Stimulated activated CD8-positive, alpha-beta memory T cell treated with anti-CD3 and anti-CD28 coated beads, Interleukin-15, amount 100 ng/mL, for 24 hours (primary cell): ENCODE measurements at places on chromosomes 7 and 10.

DNA sequence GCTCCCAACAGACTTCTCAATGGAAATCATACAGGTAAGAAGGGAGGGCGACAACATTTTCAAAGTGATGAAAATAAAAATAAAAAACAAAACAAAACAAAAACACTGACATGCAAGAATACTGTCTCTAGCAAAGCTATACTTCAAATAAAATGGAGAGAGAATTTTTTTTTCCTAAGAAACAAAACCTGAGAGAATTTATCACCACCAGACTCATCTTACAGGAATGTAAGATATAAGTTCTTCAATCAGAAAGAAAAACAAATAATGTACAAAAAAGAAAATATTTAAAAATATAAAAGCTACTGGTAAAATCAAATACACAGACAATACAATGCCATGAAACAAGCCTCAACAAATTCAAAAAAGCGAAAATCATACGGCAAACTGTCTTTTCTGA lies 113.2 kb downstream of the NRBF2 start:
- DNase-seq: no peak

DNA sequence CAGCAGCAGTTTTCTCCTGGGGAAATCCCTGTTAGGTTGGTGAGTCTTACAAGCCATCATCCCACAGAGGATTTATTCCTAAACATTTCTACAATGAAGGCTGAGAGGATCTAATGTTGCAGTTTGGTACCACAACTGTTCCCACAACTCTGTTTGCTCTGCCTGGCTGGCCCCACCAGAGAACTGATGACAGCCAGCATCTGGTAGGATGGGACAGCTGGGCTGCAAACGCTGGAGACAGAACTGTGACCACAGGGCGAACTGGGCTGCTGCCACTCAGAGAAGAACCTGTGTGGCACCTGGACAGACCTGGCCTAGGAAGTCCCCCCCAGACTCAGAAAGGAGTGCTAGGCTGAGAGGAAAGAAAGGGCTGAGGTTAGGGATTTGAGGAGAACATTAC lies 94.8 kb downstream of the CALN1 start:
- no peak for DNase-seq

DNA sequence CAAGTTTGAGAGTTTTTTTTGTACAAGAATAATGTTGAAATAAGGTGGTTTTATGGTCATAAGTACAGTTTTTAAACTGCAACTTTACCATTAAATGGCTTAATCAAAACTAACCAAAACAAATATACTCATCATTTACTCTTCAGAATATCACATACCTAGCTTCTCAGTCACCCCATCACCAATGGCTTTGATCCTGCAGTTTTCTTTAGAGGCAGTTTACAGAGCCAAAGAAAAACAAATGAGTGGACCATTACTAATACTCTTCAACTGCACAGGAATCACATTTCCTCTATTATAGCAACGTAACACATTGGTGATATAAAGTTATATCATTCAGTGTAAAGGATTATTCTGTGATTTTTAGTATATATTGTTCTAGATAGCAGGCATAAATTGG lies 576.1 kb upstream of the LRRTM3 start:
- DNase-seq: no peak

DNA sequence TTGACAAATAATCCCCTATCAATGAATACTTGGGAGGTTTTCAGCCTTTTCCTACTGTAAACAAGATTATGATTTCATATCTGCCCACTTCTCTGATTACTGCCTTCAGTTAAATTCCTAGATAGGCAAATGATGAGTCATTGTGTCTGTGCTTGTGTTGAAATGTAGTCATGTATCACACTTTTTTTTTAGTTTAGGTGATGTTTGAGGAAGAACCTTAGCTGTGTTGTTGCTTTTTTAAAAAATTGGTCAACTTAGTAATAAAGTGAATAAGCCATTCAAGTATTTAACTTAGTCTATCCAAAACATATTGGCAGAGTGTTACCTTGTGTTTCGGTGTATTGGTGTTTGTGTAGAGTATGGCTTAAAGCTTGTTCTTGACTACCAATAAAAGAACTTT lies 60.0 kb downstream of the WAC start:
- no peak for DNase-seq

DNA sequence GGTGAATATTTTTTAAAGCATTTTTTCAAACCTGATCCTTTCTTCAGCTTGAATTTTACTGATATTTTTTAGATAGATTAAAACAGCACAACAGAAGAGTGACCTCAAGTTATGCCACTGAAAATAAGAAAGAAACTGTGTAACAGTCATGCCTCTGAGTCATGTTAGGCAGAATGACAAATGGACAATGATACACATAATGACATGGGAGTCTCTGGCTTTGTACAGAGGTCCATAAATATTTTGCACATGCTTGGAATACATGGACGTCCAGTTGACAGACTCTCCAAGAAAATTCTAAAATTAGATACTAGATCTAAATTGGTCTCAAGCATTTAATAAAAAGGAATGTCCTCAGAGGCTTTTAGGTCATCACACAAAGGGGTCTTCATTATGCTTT lies 21.9 kb upstream of the SEMA3A start:
- DNase-seq: no peak

DNA sequence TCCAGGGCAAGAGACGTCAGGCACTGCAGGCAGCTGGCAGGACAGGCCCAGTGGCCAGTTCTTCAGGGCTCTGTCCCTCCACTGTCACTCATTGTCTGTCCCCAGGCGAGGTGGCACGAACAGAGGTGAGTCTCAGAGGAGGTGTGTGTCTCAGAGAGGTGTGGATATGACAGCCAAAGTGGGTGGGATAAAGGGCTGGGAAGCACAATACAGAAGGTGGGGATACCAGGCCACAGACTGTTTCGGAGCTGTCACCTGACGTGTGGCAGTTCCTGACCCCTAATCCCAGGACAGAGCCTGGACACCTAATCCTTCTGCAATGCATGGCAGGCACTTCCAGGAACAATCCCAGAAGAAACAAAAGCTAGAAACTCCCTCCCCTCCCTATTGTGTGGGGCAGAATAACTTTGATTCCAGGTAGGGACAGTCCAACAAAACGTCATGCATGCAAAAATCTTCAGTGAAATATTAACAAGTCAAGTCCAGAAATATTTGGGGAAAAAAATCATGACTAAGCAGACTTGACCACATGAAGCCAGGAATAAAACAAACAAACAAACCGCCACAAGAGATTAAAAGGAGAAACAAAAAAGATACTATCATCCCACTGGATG lies 11.6 kb downstream of the KLRG2 start:
- DNase-seq: no peak

- no peak for DNase-seq
Observed at GRCh38 chr7:91373111-91373800, 109.0 kb downstream of the FZD1 start.

- DNase-seq: no peak
Observed at GRCh38 chr7:129635300-129636029, 23.9 kb downstream of the NRF1 start.

DNA sequence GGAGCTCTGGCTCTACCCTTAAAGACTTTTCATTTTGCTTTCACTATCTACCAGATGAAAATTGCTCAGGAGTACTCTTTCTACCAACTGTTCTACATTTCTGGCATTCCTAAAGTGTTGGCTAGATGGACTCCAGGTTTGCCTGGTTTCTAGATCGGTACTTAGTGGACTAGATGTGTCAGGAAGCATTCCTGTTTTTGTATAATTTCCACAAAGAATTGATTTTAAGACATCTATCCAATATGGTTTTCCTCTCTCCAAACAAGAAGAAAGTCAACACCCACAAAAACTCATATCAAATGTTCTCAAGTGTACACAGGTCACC lies 157.7 kb downstream of the CHRM2 start:
- no peak for DNase-seq

- DNase-seq: no peak
Observed at GRCh38 chr10:119292968-119293760, 85.8 kb downstream of the GRK5 start.
